Esophagus squamous epithelium (tissue), 5 donors: ENCODE measurements at places on chromosomes 1 and 21.

- DNase-seq, result no peak
These were observed 134.5 kb upstream of the MROH9 start for GRCh38 chr1:170800812-170801211.

DNA sequence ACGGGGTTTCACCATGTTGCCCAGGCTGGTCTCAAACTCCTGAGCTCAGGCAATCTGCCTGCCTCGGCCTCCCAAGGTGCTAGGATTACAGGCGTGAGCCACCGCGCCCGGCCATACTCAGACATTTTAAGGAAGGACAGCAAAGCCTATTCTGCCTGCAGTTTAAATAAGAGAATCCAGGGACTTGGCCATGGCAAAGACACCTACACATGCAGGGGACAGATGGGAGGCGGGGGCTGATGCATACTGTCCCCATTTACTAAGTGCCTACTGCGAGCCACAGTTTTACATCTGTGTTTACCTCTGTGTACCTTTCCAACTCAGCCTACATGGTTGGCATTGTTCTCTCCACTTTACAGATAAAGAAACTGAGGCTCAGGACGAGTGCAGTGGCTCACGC is 25.4 kb downstream of the LDLRAD2 start:
- no peak for DNase-seq

DNA sequence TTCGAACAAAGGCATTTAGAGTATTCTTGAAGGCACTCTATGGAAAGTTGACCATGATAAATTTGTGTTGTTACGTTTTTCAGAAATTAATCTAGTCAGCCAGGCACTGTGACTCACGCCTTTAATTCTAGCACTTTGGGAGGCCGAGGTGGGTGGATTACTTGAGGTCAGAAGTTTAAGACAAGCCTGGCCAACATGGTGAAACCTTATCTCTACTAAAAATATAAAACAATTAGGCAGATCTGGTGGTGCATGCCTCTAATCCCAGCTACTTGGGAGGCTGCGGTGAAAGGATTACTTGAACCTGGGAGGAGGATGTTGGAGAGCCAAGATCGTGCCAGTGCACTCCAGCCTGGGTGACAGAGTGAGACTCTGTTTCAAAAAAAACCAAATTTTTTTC is 130.6 kb upstream of the BRINP3 start:
- DNase-seq, result no peak

DNA sequence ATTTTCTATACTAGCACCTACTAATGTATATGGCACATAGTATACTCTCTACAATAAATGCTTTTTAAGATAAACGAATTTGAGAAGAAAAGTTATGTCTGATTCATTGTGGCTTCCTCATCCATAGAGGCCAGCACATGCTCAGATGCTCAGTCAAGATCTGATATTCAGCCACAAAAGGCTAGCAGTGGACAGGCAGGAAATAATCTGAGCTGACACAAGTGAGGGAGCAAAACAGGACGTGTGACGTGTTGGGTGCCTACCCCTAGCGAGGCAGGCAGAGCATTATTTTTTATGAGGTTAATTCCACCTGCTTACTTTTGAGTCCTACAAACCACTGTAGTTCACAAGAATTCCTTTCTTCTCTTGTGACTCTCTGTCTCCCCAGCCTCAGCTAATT is 550.9 kb downstream of the SMYD3 start:
- DNase-seq, result no peak

- DNase-seq, result no peak
These were observed 6.2 kb upstream of the ELK4 start for GRCh38 chr1:205637854-205638468.

- DNase-seq, result no peak
These were observed 36.2 kb downstream of the CACHD1 start for GRCh38 chr1:64505944-64506655.

- DNase-seq, result no peak
These were observed 286.6 kb upstream of the FMN2 start for GRCh38 chr1:239805042-239805441.

GRCh38 chr1:94701796-94702441 is 118.2 kb upstream of the SLC44A3 start:
- DNase-seq, result no peak

DNA sequence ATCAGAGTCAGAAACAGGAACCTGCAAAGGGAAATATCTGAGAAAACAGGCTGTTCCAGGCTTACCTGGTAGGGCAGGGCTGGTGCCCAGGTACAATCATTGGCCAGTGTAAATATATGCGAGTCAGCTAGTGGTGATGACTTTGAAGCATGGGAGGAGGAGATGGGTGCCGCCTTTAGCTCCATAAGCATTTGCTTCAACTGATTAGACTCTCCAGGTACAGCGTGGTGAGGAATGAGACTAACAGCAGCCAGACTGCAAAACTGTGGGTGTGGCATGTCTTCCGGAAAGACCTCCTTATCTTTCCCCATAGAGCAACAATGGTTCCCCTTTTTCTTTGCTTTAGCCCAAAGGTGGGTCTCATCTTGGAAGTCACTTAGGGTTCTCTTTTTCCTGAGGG is 137.2 kb downstream of the LRIG2 start:
- no peak for DNase-seq

DNA sequence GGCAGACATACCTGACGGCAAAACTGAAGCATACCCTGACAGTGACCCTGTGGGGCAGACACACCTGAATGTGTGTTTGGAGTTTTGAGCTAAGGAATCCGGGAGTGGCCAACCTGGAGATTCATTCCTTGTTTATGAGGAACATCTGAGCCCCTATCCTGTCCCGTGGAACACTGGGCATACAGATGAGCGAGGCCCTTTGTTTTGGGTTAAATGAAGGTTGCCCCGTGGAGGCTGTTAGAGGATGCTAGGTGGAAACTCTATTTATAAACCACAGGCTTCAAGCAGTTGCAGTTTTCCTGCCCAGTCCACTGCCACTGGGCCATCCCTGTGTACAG is 18.1 kb downstream of the GALNT2 start:
- DNase-seq, result no peak

DNA sequence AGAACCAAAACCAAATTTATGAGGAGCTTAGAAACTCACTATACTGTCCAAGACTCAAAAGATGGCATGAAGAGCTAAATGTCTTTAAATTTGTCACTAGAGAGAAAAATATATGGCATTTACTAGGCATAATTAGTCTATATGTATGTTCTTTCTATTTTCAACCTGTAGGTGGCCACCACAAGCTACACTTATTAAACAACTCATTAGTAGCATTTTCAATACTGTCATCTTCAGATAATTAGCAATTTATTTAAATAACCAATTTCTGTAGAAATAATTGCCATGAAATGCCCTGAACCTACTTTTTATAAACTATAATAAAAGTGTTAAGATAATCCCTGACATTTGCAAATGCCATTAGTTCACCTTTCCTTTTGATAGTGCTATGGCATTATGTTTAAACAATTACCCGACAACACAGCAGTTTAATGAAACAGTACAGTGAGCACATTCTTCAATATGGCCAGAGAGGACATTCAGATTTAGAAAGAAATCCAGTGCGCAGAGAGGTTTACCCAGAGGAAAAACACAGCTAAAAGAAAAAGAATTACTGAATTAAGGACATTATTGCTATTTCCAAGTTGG is 522.5 kb downstream of the PTBP2 start:
- DNase-seq, result no peak

GRCh38 chr1:110040548-110040947 is 6.1 kb downstream of the STRIP1 start:
- no peak for DNase-seq

- no peak for DNase-seq
These were observed 8.8 kb upstream of the FNDC7 start for GRCh38 chr1:108703939-108704338.

- DNase-seq, result no peak
These were observed 16.1 kb downstream of the CLCN6 start for GRCh38 chr1:11822091-11822490.

GRCh38 chr1:32754317-32755097 is 51.9 kb upstream of the SYNC start:
- no peak for DNase-seq

GRCh38 chr1:13813398-13814012 is 113.5 kb downstream of the PRDM2 start:
- DNase-seq, result no peak

GRCh38 chr1:201134405-201134804 is 7.4 kb upstream of the ASCL5 start:
- no peak for DNase-seq

GRCh38 chr21:42056996-42057689 is 14.0 kb upstream of the UMODL1 start:
- DNase-seq, result no peak

- DNase-seq, result no peak
These were observed 99.6 kb downstream of the EIF4G3 start for GRCh38 chr1:21077085-21077484.

GRCh38 chr1:234722270-234722704 is 112.3 kb upstream of the IRF2BP2 start:
- DNase-seq, result no peak

GRCh38 chr1:228334954-228335353 is 71.7 kb downstream of the TRIM11 start:
- no peak for DNase-seq

DNA sequence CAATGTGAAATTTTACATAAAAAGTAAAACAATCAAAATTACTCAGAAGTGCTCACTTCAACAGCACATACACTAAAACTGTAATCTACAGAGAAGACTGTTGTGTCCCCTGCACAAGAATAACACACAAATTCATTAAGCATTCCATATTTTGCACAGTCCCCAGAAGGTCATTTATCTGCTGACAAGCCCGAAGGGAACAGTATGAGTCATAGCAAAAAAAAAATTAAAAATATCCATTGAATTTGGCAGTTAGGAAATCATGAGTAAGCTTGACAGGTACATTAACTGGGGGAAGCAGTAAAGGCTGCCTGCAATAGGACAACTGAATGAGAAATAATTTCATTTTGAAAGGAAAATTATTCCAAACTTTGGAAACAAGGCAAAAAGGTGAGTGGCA is 3.3 kb upstream of the CACYBP start:
- DNase-seq, result no peak

DNA sequence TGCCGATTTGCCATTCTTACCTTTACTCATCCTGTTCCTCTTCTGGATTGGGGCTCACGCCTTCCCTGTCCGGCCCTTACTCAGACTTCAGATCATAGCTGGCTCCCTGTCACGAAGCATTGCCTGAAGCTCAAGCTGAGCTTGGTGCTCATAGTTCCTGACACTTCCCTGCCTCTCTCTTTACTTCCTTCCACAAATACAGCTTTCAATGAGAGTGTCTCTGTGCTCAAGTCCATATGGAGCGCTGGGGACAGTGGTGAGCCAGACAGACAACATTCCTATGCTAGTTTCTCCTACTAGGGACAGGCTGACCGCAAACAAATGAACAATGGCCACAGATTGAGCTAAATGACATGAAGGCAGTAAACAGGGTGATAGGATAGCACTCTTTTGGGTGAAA is 38.1 kb downstream of the HHAT start:
- DNase-seq, result no peak
